ENCODE measurements at places on chromosomes 7 and 10.
A peak's percentile ranks its signal among the peaks of the same experiment; 100 is the strongest.

DNA sequence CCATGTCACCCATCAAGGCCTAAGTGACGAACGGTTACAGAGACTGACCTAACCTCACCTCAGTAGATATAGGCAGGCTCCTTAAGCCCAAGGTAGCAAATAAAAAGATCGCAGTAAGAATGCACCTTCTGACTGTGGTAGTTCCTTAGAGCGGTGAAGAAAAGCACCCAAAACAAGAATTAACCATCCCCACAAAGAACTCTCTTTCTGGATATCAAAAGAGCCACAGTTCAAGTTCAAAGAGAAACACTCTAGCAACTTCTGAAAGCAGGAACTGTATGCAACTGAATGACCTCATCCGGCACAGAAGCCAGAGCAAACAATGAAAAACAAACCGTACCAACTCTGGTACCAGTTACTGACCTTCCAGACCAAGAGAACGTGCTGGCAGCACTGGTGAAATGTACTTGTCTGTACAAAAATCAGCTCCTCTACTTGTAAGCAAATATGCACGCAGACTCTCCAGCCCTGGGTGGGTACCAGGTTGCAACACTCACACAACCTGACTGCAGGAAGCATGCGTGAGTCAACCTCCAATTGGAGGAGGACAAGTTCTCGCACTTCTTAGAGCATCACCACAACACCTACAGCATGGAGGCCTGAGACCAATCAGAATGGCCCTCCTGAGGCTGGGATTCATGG is 202.7 kb downstream of the FAM107B start:
- DNase-seq, result peak; percentile 89

- no peak for DNase-seq
Measured at GRCh38 chr7:142523821-142524460, 225.3 kb upstream of the PRSS1 start.

DNA sequence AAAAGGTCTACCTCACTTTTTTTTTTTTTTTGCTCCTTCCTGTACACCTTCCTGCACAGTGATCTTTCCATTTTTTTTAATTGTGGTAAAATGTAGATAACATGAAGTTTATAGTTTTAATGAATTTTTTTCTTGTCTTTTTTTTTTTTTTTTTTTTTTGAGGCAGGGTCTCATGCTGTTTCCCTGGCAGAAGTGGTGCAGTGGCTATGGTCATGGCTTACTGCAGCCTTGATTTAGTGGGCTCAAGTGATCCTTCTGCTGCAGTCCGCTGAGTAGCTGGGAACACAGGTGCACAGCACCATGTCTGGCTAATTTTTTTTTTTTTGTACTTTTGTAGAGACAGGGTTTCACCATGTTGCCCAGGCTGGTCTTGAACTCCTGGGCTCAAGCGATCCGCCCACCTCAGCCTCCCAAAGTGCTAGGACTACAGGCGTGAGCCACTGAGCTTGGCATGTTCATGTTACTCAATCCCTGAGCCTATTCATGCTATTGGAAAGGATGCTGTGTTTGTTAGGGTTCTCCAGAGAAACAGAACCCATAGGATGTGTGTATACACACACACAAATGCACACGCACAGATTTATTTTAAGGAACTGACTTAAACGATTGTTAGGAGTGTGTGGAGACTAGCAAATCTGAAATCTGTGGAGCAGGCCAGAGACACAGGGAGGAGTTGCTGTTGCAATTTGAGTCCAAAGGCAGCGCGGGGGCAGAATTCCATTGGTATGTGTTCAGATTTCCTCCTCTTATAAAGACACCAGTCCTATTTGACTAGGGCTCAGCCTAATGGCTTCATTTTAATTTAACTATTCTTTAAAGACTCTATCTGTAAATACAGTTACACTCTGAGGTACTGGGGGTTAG is 29.1 kb downstream of the GALNT11 start:
- no peak for DNase-seq

DNA sequence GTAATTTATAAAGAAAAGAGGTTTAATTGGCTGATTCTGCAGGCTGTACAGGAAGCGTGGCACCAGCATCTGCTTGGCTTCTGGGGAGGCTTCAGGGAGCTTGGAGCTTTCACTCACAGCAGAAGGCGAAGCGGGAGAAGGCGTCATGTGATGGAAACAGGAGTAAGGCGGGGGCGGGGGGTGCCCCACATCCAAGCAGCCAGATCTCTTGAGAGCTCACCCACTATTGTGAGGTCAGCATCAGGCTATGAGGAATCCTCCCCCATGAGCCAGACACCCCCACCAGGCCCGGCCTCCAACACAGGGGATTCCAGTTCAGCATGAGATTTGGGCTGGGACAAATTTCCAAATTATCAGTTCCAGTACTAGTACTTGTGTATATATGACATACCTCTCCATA is 46.2 kb downstream of the WDR37 start:
- DNase-seq, result no peak

- no peak for DNase-seq
Measured at GRCh38 chr7:84949501-84949900, 237.4 kb downstream of the SEMA3D start.

DNA sequence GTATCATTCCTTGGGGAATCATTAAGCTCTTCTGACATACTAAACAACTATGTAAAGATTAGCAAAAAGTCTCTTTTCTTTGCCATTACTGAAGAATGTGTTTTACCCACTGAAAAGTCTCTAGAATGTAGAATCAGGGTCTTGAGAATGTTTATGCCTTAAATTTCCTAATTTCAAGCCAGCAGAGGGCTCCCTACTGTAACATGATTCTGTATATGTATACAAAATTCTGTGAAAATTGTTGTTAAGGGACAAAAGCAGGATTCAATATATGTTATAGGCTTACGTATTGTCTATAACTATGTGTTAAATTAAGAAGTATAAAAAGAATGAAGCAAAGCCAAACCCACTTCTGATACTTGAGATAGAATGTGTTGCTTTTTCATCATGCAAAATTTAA is 296.9 kb upstream of the DGKB start:
- no peak for DNase-seq

- no peak for DNase-seq
Measured at GRCh38 chr7:66306243-66306642, 101.1 kb downstream of the TPST1 start.

DNA sequence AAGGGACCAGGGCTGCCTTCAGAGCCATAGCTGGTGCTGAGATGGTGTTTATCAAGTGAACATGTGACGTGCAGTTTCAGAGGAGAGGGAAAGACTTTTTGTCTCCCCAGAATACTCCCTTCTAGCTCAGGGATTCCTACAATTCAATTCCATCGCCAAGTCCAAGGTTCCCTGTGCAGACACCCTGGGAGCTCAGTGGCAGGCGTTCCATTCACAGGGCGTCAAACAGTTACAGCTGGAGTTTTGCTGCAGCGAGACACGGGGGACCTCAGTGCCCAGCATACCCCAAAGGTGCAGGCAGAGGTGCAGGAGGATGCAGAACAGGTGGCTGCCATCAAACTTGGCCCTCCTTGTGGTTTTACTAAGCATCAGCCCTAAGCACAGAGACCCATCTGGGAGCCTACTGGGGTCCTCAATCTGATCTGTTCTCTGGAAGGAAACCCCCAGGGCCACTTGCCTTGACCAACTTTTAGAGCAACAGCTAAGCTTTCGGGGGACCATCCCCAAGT is 846 bp upstream of the CALML5 start:
- no peak for DNase-seq

DNA sequence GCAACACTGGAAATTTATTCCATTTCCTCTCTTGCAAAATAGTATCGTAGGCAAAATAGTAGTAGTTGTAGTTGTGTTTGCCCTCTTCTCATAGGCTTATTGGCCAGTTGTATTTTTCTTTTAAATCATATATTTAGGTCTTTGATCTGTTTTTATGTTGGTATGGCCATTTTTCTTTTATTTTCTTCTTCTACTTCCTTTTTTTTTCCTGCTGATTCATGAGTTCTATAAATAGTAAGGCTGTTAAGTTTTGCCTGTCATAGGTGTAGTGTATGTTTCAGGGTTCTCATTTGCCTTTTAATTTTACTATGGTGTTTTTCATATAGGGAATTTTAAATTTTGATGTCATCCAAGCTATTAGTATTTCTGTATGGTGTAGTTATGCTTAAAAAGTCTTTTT is 25.4 kb upstream of the MRC1 start:
- DNase-seq, result no peak

DNA sequence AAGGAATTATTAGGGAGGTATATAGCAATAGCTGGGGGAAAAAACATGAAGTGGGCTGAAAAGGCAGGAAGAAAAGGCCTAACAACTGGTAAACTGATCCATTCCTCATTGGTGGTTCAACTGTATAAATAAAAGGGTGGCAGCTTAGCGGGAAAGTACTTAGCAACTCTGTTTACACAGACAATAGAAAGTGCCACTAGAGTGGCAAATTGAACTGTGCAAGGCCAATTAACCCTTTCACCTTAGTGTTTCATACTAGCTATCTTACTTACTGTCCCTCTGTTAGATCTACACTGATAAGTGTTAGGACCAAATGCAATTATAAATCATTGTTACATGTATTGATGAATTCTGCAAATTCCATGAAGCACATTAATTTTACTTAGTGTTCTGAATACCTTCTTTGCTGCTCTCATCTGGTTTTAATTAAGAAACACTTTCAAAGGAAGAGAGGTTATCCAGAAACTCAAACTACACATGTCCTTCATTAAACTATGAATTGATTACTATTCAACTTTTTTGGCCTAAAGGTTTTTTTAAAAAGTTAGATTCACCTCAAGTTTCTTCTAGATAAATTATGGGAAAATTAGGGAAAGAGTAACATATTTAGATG is 28.0 kb downstream of the DNAJC1 start:
- no peak for DNase-seq

GRCh38 chr10:100562008-100562672 is 26.4 kb downstream of the HIF1AN start:
- peak; percentile 73 for DNase-seq

DNA sequence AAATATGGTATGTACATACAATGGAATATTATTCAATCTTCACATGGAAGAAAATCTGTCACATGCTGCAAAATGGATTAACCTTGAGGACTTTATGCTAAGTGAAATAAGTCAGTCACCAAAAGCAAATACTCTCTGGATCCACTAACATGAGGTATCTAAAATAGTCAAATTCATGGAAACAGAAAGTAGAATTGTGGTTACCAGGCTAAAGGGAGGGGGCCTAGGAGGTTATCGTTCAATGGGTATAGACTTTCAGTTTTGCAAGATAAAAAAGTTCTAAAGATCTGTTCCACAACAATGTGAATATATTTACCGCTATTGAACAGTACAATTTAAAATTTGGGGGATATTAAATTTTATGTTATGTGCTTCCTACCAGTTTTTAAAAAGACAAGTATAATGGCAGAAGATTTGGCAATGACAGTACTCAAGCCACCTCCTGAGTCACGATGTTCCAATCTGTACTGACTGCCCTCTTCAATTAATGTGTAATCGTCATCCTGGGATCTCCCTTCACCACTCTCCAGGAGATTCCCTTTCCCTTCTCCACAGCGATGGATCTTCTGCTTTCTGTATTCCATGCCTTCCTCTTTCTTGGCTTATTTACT is 32.3 kb upstream of the IL6 start:
- no peak for DNase-seq

Measured in central memory CD4-positive, alpha-beta T cell (primary cell).